Subcutaneous preadipocyte (primary cell): ENCODE measurements at places on chromosomes 13 and 19. TPM values are rescaled to one million over a fixed set of nuclear protein-coding genes. Genes with fewer than 3 reads are reported as not detected.

KCNJ14 gene
- 0.37 and 0.59 TPM in 2 replicates for total RNA-seq

KLK4 gene
- total RNA-seq, result not detected in 2 replicates

TRPC4 gene
- under 0.01 and 0.20 TPM in 2 replicates for total RNA-seq

ERICH4 gene
- total RNA-seq, result not detected in 2 replicates

ZNF816 gene
- 6.6 and 7.3 TPM in 2 replicates for total RNA-seq

ELANE gene
- total RNA-seq, result 0.20 and 0.37 TPM in 2 replicates

SYNE4 gene
- under 0.01 TPM in 1 of 2 replicates, not detected in the other for total RNA-seq

ZNF43 gene
- 8.1 and 9.6 TPM in 2 replicates for total RNA-seq

CERS1 gene
- 1.5 and 1.6 TPM in 2 replicates for total RNA-seq

CLEC11A gene
- total RNA-seq, result 18.4 and 23.9 TPM in 2 replicates

CCDC169 gene
- total RNA-seq, result 3.7 and 4.5 TPM in 2 replicates

CEP89 gene
- 17.4 and 18.7 TPM in 2 replicates for total RNA-seq

SYCN gene
- not detected in 2 replicates for total RNA-seq

ZNF613 gene
- total RNA-seq, result 2.9 and 3.7 TPM in 2 replicates

FGF21 gene
- total RNA-seq, result not detected in 2 replicates

ZNF563 gene
- 2.0 and 2.2 TPM in 2 replicates for total RNA-seq

CLIP3 gene
- 5.5 and 6.2 TPM in 2 replicates for total RNA-seq

TMPRSS9 gene
- total RNA-seq, result under 0.01 TPM in 1 of 2 replicates, not detected in the other

PLIN4 gene
- total RNA-seq, result 2.6 and 4.7 TPM in 2 replicates

ZNF878 gene
- total RNA-seq, result 0.20 TPM in 1 of 2 replicates, not detected in the other

ZNF772 gene
- 7.0 and 10.4 TPM in 2 replicates for total RNA-seq

IFI30 gene
- total RNA-seq, result 29.1 and 30.9 TPM in 2 replicates

IRF3 gene
- total RNA-seq, result 47.5 and 53.3 TPM in 2 replicates

C13orf46 gene
- under 0.01 and 0.39 TPM in 2 replicates for total RNA-seq

NCCRP1 gene
- total RNA-seq, result not detected in 2 replicates

SYT5 gene
- 0.39 and 1.1 TPM in 2 replicates for total RNA-seq

PLIN5 gene
- under 0.01 TPM in 1 of 2 replicates, not detected in the other for total RNA-seq

NKPD1 gene
- 0.39 and 1.1 TPM in 2 replicates for total RNA-seq

SSC5D gene
- 9.2 and 14.7 TPM in 2 replicates for total RNA-seq

NPAS1 gene
- total RNA-seq, result 0.39 and 1.8 TPM in 2 replicates

KCNRG gene
- 2.6 and 3.7 TPM in 2 replicates for total RNA-seq

COL5A3 gene
- 11.1 and 18.7 TPM in 2 replicates for total RNA-seq

ZNF429 gene
- total RNA-seq, result 6.6 and 9.9 TPM in 2 replicates

MAP2K7 gene
- 8.5 and 14.1 TPM in 2 replicates for total RNA-seq

PBX4 gene
- total RNA-seq, result 3.3 and 5.5 TPM in 2 replicates

HRC gene
- total RNA-seq, result not detected in 2 replicates

LRRC25 gene
- total RNA-seq, result not detected in 2 replicates

PSENEN gene
- total RNA-seq, result 12.5 and 14.7 TPM in 2 replicates
